ENCODE measurements at places on chromosomes 2 and 18.

- no peak for DNase-seq
Observed at GRCh38 chr18:35756506-35757117, 175.1 kb downstream of the GALNT1 start.

DNA sequence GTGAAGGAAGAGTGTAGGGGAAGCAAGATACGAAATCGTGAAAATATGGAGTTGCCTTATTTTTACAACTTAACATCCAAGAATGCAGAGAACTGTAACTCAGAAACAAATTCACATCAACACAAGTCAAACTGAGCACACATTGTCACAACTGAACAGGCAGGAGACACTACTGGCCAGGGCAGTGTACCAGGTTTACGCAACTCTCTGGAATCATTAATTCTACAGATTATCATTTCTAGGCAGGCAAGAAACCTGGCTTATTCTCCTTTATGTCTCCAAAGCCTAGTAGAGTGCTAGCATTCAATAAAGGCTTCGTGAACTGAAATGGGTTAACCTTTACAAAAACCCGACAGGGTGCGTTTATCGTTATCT is 584 bp downstream of the COA5 start:
- DNase-seq = no peak

DNA sequence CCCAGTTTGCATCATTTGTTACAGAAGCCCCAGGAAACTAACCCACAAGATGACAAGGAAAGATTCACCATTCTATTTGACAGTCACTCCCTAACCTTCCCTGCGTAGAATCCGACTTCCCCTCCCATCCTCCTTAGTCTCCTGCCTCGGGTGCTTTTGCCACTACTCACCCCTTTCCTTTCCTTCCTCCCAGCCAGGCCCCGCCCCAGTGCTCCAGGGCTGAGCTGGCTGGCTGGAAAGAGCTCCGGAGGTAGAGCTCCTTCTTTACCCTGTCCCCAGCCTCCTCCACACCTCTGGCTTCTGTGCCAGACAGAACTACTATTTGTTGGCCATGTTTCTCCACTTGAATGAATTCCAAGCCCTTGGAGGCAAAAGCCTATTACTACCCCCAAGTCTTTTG is 317.6 kb upstream of the NCKAP5 start:
- DNase-seq = no peak

DNA sequence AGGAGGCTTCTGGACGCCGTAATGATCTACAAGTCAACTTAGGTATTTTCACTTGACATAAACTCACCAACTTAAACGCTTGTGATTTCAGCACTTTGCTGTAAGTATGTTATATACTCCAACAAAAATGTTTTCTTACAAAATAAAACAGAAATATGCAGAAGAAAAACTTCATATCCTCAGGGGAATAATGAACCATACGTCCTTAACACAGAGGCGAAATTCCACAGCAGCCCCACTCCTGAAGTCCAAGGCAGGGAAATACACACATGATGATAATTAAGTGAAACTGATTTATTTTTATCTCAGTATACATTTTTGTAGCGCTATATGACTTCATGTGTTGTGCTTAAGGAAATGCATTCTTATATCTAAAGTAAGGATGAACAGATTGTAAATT is 335.4 kb upstream of the VWC2L start:
- no peak for DNase-seq

GRCh38 chr2:40158781-40159180 is 293.1 kb downstream of the SLC8A1 start:
- no peak for DNase-seq

DNA sequence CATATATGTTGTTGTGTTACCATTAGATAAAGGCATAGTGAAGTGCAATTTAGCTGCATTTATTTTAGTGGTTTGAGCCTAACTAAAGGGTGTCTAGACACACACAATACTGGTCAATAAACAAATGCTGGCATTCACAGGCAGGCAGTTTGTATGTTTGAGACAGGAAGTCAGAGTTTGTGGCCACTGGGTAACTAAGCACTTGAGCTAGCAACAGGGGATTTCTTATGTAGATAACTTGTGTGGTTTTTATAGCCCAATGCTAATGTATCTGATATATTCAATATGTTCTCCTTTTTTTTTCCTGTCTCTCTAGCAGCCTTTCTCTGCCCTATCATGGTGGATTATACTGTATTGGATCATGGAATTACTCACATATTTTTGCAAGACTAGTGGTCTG is 38.1 kb downstream of the LRRTM4 start:
- DNase-seq = no peak

DNA sequence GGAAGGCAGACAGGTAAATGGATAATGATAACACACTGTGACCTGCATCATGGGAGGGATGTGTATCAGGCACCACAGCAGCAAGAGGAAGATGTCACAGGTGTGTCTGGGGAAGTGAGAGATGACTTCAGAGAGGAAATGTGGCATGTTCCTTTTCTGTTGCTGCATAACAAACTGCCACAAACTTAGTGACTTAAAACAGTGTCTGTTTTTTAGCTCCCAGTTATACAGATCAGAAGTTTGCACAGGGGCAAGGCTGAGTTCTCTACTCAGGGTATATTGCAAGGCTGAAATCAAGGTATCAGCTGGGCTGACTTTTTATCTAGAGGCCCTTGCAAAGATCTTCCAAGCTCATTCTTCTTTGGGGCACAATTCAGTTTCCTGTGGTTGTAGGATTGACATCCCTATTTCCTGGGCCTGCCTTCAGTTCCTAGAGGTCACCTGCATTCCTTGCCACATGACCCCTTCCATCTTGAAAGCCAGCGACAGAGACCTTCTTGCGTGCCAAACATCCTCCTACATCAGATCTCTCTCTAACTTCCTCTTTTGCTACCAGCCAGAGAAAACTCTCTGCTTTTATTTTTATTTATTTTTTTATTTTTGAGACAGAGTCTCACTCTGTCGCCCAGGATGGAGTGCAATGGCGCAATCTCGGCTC is 2.1 kb upstream of the MAP3K2 start:
- DNase-seq = no peak

- DNase-seq = no peak
Observed at GRCh38 chr2:64295326-64296139, 151.3 kb upstream of the PELI1 start.

DNA sequence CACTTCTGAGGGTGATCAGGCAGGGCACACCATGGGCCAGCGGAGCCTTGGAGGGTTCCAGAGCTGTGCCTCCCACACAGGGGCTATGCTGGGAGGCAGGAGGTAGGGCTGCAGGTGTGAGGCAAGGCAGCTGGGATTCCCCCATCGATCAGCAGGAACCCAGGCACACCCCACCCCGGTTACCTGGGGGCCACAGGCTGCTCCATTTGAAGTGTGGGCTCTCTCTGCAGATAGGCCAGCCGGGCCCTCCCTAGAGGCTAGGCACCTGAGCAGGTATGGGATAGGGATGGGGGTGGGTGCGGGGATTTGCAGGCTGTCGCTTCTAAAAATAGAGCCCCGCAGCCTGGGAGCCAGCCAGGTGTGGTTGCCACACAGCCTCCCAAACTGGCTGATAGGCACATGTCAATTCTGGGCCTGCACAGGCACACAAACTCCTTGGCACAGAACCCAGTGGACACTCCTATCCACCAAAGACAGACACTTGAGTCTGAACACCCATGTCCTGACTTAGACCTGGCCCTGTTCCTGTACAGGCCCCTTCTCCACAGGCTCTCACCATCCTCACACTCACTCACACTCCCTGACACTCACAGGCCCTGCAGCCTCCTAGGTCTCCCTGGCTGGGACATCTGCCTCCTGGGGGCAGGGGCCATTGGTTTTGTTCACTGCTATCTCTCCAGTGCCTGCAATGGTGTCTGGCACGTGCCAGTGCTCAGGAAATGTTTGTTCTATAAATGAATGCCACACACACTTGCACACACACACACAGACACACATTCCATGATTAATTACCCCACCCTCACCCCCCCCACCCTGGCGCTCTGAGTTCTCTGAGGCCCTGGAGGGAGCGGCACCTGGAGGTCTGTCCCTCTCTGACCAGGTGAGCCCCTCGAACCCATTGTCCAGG is 73.4 kb downstream of the ZFP36L2 start:
- DNase-seq = no peak

DNA sequence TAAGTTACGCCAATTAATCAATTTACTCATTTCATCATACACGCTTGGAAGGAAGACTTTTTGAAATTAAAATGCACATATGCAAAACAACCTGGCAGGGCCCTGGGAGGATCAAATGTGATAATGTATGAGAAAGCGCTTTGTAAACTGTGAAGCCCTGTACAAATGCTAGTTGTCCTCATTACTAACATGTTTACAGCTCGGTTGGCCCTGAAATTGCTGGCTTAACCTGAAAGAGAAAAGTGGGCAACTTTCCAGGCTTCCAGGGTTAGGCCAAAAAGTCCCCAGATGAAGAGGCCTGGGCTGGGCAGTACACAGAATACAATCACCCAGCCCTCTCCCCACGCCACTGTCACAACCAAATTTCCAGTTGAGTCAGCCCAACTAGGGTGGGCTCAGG is 60.2 kb downstream of the DNMT3A start:
- DNase-seq = no peak

- no peak for DNase-seq
Observed at GRCh38 chr2:120778244-120778643, 42.6 kb downstream of the GLI2 start.

DNA sequence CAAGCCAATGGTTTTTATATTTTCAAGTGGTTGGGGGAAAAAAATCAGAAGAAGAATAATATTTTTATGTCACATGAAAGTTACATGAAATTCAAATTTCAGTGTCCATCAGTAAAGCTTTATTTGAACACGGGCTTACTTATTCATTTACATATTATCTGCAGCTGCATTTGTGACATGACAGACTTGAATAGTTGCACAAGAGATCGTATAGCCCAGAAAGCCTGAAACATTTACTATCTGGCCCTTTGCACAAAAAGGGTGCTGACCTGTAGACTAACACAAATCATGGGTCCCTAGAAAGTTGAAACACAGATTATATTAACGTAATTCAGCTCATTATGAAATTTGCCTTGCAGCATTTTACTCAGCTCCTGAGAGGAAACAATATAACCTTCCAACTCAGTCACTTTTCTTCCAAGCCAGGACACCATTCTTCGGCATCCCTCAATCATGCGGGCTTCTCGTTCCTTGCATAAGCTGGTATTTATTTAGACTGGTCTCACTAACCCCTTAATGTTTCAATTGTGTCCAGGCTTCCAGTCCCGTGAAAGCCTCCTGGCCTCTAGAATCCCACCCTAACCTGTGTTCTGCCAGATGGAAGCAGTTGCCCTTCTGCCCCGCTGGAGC is 402.7 kb downstream of the SETBP1 start:
- DNase-seq = no peak

DNA sequence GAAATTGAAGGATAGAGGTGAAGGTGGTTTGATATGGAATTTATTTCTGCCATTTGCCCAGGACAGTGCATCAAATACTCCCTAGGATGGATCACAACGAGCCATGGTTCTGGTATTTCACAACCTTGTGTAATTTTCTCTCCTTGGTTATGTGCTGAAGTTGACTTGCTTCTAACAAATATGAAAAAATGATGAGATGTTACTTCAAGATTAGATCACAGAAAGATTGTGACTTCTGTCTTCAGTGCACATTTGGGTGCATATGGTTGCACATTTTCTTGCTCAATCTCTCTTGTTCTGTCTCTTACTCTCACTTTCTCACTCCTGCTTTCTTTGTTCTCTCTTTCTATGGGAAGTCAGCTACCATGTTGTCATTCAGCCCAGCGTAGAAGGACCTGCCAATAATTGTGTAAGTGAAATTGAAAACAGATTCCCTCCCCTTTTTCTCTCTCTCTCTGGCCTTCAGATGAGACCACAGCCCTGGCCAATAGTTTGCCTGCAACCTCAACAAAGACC is 104.6 kb upstream of the RMDN2 start:
- DNase-seq = no peak

Measured in mesothelial cell of epicardium (in vitro differentiated cells).